Eye (tissue), 1 donor: ENCODE measurements at places on chromosomes 13 and 19.

DNA sequence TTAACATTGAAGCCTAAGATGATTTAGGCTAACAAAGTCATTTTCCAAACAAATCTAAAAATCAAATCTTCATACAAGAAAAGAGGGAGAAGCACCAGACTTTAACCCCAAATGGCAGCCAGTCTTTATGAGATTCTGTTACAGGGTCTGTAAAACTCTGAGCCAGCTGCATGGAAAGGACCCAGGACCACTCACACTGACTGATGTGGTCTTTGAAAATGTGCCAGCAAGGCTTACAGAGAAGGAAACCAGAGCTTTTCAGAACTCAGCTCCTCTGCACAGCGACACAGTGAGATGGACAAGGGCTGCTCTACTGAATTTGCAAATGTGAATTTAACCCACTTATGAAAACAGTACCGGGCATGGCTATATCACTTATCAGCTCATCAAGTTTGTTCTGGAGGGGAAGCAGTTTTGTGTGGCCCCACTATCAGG is 98.8 kb upstream of the SERP2 start:
- no peak for DNase-seq

GRCh38 chr13:63554157-63554556 is 2138.5 kb upstream of the PCDH20 start:
- DNase-seq = no peak

DNA sequence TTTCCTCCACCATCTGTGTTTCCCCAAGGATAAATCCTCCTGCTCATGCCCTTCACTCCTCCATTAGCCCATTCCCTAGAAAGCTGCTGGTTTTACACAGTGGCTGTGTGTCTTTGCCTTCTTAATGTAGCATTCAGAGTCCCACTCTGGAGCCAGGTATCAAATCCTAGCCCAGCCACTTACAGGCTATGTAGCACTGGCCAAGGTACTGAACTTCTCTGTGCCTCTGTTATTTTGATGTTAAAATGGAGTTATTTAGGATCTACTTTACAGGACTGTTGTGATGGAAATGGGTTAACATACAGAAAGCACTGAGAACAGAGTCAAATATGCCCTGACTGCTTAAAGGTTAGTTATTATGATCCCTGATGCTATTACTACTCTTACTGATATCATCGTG is 1.5 kb upstream of the ZSCAN4 start:
- DNase-seq = no peak

GRCh38 chr19:15178629-15179308 is 22.0 kb downstream of the NOTCH3 start:
- no peak for DNase-seq

- DNase-seq = no peak
Measured at GRCh38 chr19:42443944-42444398, 1.2 kb upstream of the CXCL17 start.

- peak; percentile 57 for DNase-seq
Measured at GRCh38 chr19:17348700-17349099, 11.3 kb downstream of the GTPBP3 start.

GRCh38 chr19:58279925-58280316 is 1.2 kb downstream of the ZNF8 start:
- no peak for DNase-seq

GRCh38 chr13:76853481-76853880 is 32.7 kb downstream of the KCTD12 start:
- DNase-seq = no peak

- no peak for DNase-seq
Measured at GRCh38 chr13:58051396-58051795, 419.9 kb downstream of the PCDH17 start.

- no peak for DNase-seq
Measured at GRCh38 chr13:90594681-90595080, 752.8 kb upstream of the MIR17HG start.

DNA sequence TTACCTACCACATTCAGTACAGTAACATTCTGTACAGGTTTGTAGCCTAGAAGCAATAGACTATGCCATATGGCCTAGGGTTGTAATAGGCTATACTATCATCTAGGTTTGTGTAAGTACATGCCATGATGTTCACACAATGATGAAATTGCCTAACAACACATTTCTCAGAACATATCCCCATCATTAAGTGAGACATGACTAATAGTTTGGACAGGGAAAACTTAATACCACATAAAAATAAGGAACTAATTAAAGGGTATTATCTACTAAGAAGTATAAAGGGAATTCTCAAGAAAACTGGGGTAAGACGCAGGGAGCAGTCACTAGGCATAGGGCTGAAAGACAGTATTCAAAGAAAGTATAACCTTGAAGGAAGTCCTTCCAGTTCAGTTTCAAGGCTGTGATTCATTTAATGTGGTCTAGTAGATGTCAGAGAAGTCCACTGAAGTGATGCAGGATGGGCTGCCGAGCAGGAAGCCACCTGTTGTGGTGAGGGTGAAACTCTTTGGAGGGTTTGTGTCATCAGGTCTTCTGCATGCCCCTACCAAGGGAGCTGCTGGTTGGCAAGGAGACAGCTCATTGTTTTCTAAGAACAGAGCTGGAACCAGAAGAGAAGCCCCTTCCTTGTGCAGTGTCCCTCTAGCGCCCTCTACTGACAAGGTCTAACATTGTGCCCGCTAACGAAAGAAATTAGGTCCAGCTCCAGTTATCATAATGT is 122.9 kb downstream of the OLFM4 start:
- DNase-seq = peak; percentile 93

GRCh38 chr19:54257116-54257480 is at the start of gene LILRB5:
Gene LILRB5 (minus strand): TSS chr19:54257273. CDS start chr19:54257193, 80 bp downstream.
- DNase-seq = no peak

GRCh38 chr19:35592226-35592625 is 6.3 kb downstream of the PMIS2 start:
- peak; percentile 67 for DNase-seq

GRCh38 chr13:108769213-108770070 is 140.0 kb downstream of the MYO16 start:
- DNase-seq = no peak

DNA sequence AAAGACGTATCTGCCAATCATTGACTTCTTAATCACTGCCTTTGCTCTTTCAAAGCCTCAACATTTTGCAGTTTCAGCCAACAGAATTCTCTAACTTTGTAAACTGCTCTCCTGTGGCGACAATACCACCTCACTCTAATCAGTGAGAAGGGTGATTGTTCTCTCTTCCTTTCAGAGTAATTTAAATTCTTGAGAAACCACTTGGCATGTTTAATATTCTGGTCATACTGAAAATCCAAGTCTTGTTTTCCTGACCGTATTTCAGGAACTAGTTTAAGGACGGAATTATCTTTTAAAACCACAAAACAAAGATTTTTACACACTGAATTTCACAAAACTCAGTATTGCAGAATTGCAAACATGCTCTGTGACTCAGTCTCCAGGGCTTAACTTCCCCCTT is 5.2 kb upstream of the CDC16 start:
- DNase-seq = no peak

- DNase-seq = peak; percentile 97
Measured at GRCh38 chr19:5436106-5436947, 18.9 kb upstream of the ZNRF4 start.

GRCh38 chr19:6058518-6059201 is 51.6 kb downstream of the RFX2 start:
- no peak for DNase-seq

DNA sequence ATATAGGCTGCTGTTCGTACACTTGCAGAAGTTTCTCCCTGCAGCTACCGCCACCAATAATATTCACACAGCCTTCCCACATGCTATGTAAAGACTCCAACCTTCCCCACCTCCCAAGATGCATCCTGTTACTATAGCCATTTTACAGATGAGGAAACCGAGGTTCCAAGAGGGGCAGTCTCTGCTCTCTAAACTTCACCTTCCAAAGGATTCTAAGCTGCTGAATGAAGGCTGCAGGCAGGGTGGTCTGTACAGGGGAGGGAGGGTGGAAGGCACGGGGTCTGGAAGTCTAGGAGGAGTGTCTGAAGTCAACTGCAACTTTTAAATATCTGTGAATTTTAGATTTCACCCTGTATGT is 1.9 kb upstream of the NFIC start:
- DNase-seq = peak; percentile 23

DNA sequence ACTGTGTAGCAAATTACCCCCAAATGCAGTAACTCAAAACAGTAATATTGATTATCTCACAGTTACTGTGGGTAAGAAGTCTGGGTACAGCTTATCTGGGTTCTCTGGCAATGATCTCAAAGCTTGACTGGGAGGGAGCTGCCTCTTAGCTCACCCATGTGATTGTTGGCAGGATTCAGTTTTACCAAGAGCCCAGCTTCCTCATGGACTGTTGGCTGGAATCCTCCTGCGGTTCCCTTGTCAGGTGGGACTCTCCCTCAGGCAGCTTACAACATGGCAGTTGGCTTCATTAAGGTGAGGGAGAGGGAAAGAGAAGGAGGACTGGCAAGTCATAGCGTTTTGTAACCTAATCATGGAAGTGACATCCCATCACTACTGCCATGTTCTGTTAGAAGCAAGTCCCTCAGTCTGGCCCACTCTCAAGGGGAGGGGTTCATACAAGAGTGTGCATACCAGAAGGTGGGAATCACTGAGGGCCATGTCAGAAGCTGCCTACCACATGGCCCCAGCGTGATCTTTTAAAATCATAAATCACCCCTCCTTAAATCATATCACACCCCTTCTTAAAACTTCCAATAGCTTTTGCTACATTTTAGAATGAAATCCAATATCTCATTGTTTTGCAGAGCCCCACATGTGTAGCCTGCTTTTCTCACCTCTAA is 108.1 kb downstream of the OLFM4 start:
- no peak for DNase-seq

DNA sequence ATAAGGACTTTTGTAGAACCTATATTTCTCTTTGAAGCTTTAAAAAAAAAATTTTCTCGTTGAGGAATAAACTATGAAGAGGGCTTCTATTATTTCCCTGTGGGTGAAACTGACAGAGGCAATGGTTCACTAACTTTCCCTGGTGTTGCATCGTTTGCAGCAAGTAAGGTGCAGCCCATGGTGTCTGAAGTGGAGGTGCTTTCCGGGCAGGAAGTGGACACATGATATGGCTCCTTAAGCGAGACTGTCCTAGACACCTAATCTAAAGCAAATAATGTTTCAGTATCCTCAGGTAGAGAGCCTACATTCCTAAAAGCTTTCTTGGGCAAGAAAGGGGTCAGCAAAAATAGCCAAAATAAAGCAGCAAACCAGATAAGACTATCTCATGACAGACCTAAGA is 437.6 kb upstream of the ARGLU1 start:
- DNase-seq = no peak

DNA sequence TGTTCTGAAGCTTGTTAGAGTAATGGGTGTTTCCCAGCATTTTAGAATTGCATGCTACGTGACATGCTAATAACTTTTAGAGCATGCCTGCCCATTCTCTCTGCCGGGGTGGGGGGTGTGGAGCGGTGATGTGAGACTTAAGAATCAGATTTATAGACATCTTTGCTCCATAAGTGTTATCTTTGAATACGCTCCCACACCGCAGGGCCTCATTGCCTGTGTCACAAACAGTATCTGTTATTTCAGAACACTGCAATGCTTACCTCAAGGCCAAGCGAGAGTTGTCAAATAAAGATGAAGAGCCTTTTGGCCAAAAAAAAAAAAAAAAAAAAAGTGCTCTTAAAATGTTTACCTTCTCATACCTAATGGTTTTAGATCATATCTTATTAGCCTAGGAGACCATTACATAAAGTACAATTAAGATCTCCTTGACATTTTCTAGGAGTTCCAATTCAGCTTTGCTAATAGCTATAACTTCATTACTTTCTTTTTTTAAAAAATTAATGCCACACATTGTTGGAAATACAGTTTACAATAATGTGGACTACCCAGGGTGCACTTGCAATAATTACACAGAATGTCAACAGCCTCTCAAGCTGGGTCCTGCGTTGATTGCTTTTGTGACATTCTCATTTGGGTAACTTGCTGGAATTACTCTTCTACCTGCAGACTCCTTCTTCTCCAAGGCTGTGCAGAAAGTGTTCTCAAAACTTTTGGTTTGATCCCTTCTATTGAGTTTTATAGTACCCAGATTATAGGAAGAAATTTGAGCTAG is 525.3 kb downstream of the KLF12 start:
- DNase-seq = peak; percentile 9

GRCh38 chr13:23787464-23787863 is 101.7 kb downstream of the MIPEP start:
- no peak for DNase-seq

DNA sequence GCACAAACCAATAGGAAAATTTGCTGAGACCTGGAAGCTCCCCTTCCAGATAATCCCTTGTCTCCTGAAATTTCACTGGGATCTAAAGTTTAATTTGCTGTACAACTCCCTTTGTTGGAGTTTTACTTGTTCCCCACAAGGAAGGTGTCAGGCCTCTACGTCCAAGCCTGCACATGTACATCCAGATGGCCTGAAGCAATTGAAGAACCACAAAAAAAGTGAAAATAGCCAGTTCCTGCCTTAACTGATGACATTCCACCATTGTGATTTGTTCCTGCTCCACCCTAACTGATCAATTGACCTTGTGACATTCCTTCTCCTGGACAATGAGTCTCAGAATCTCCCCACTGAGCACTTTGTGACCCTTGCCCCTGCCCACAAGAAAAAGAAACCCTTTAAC is 716.0 kb upstream of the PCDH20 start:
- no peak for DNase-seq

GRCh38 chr13:98697791-98698190 is 54.7 kb downstream of the SLC15A1 start:
- DNase-seq = peak; percentile 23

GRCh38 chr13:80030491-80030890 is 310.4 kb downstream of the SPRY2 start:
- no peak for DNase-seq

DNA sequence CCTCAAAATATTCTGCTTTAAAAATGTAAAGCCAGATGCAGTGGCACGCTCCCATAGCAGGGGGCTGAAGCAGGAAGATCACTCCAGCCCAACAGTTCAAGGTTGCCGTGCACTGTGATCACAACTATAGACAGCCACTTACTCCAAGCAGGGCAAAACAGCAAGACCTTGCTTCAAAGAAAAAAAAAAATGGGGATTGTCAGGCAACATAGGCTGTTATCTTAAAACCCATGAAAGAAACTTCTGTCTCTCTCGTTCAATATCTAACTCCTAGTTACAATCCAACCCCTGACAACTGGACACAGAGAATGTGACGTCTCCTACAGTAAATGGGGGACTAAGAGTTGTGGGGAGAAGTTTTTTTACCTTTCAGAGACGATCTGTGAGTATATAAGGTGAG is 17.4 kb downstream of the ELF1 start:
- DNase-seq = no peak

DNA sequence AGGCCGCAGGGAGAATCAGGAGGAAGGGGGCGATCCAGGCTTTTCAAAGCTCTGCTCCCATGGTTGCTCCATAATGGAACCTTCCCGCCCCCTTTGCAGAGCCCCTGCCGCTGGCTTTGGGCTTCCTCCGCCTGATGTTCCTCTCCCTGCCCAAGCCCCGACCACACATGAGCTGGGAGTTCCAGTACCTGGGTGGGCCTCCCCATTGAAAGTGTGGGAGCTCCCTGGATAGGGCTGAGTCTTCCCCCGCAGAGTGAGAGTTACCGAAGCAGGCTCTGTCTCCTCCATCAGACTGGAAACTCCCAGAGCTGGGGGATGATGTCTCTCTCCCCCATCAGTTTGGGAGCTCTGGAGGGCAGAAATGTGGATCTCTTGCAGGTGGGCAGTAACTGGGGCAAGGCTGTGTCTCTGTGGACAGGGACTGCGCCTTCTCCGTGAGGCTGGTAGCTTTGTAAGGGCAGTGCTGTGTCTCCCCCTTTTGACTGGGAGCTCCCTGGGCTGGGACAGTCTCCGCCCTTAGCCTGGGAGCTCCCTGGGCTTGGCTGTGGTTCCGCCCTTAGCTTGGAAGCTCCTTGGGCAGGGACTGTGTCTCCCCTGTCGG is 722 bp downstream of the DCAF15 start:
- DNase-seq = peak; percentile 63
